B cell (primary cell): ENCODE measurements at places on chromosomes 12 and 14. TPM values are rescaled to one million over a fixed set of nuclear protein-coding genes. Genes with fewer than 3 reads are reported as not detected.
A peak's percentile ranks its signal among the peaks of the same experiment; 100 is the strongest.

GRCh38 chr12:62700091-62700880 lies 233.7 kb downstream of the MON2 start:
- H3K36me3 ChIP-seq = no peaks in the 10 kb centered on the region
- no peaks in the 10 kb centered on the region for H3K4me1 ChIP-seq
- H3K27me3 ChIP-seq = no peaks in the 10 kb centered on the region
- H3K27ac ChIP-seq = no peak overlapping the region
- H3K4me3 ChIP-seq = no peak overlapping the region

DNA sequence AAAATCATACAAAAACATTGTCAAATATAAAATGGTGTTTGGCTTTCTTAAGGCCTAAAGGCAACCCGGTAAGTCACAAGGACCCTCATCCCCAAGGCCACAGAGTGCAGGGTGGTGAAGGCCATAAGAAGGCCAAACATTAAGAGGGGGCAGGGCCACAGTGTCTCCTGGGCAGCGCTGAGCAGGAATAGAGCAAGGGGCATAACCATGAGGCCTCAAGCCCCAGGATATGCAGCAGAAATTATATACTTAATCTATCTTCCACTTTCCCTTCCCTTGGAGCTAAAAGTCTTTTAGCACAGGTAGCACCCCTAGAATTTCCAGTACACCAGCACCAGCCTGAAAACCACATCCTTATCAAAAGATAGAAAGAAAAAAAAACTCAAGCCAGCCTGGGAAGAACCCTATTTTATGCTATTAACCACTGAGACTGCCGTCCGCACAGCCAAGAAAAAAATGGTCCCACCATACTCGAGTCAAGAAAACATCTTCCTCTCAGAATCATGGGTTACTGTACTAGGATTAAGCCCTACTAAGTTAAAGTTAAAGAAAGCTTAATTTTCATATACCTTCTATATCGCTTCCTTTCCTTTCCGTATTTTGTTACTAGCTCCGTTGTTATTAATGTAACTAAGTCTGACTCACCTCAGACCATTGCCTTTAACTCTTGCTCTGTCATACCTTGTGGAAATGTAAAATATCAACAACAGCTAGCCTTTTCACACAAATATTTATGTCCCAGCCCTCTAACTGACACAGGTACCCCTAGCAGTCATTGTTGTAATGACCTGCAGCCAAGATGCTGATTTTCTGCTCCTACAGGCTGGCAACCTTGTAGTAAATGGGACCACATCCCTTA lies 20.1 kb downstream of the KLRK1 start:
- H3K27me3 ChIP-seq = no peaks in the 10 kb centered on the region
- no peaks in the 10 kb centered on the region for H3K36me3 ChIP-seq
- peaks cover 30% of the 10 kb centered on the region for H3K4me1 ChIP-seq
- no peak overlapping the region for H3K27ac ChIP-seq
- no peak overlapping the region for H3K4me3 ChIP-seq

- no peaks in the 10 kb centered on the region for H3K36me3 ChIP-seq
- H3K27me3 ChIP-seq = no peaks in the 10 kb centered on the region
- H3K27ac ChIP-seq = no peak overlapping the region
- no peaks in the 10 kb centered on the region for H3K4me1 ChIP-seq
- DNase-seq = no peak
Observed at GRCh38 chr12:12872934-12873275, 18.5 kb upstream of the GPRC5A start.

- no peak overlapping the region for H3K4me3 ChIP-seq
- no peaks in the 10 kb centered on the region for H3K4me1 ChIP-seq
- no peak for DNase-seq
Observed at GRCh38 chr14:55372423-55372822, 39.2 kb downstream of the ATG14 start.

- peak; percentile 23 for DNase-seq
- H3K4me3 ChIP-seq = no peak overlapping the region
- peaks cover 13% of the 10 kb centered on the region for H3K4me1 ChIP-seq
- peaks cover 7% of the 10 kb centered on the region for H3K27me3 ChIP-seq
- H3K36me3 ChIP-seq = no peaks in the 10 kb centered on the region
- H3K27ac ChIP-seq = no peak overlapping the region
Observed at GRCh38 chr12:454833-455232, 4.9 kb upstream of the B4GALNT3 start.

DNA sequence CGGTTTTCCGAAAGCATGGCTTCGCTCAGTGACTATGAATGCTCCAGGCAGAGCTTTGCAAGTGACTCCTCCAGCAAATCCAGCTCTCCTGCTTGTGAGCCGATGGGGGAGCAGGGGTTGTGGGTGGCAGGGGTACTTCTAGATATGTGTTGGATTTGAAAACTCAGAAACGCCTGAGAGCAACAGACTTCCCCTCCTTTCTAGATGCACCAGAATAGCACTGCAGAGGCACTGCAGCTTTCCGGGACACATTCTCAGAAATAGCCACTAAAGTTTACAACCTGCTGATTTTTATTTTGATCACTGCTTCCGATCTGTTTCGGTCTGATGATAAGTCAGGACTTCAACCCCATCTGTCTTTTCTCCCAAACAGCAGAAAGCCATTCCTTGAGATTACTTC lies 8.6 kb downstream of the TCP11L2 start:
- DNase-seq = no peak
- no peak overlapping the region for H3K4me3 ChIP-seq
- H3K4me1 ChIP-seq = peaks cover 19% of the 10 kb centered on the region
- no peaks in the 10 kb centered on the region for H3K27me3 ChIP-seq

DNA sequence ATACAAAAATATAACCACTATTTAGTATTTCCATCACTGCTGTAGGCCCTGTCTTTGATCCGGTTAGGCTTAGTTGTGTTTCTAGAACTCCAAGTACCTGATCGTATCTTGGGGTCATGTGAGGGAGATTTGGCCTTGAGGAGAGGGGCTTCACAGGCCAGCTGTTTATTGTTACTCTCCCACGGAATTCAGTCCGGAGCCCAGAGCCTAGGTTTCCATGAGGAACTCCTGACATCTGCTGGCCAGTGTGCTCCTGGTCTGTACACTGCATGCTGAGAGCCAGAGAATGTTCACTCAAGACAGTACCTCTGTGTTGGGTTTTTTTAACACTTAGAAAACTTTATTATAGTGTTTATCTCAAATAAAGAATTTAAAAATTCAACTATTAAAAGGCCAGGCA lies 341.0 kb upstream of the TMEM132C start:
- no peaks in the 10 kb centered on the region for H3K27me3 ChIP-seq
- no peaks in the 10 kb centered on the region for H3K4me1 ChIP-seq
- H3K36me3 ChIP-seq = no peaks in the 10 kb centered on the region

GRCh38 chr14:30297876-30298795 lies 260.8 kb upstream of the G2E3 start:
- no peaks in the 10 kb centered on the region for H3K27me3 ChIP-seq
- DNase-seq = no peak
- no peak overlapping the region for H3K4me3 ChIP-seq
- H3K36me3 ChIP-seq = no peaks in the 10 kb centered on the region
- H3K27ac ChIP-seq = no peak overlapping the region

DNA sequence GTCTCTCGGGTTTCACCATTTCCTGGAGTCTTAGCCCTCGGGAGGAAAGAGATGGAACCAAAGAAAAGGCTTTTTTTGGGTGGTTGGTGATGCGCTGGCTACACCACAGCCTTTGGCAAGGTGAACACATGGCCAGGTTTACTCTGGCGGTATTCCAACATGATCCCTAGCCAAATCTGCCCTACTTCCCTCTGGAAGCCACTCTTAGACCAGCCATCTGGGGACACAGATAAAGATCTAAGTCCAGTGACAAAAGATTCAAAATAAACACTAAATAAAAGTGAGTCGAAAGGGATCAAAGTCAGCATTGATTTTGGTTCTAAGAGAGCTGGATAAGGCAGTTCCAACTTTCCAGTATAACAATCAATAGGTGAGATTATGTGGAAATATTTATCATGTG lies 694.5 kb downstream of the VRK1 start:
- H3K36me3 ChIP-seq = no peaks in the 10 kb centered on the region
- H3K4me3 ChIP-seq = no peak overlapping the region
- DNase-seq = no peak
- H3K4me1 ChIP-seq = no peaks in the 10 kb centered on the region

GRCh38 chr12:98771811-98772752 lies 127.0 kb downstream of the APAF1 start:
- DNase-seq = no peak
- H3K4me3 ChIP-seq = no peak overlapping the region
- H3K4me1 ChIP-seq = no peaks in the 10 kb centered on the region

DNA sequence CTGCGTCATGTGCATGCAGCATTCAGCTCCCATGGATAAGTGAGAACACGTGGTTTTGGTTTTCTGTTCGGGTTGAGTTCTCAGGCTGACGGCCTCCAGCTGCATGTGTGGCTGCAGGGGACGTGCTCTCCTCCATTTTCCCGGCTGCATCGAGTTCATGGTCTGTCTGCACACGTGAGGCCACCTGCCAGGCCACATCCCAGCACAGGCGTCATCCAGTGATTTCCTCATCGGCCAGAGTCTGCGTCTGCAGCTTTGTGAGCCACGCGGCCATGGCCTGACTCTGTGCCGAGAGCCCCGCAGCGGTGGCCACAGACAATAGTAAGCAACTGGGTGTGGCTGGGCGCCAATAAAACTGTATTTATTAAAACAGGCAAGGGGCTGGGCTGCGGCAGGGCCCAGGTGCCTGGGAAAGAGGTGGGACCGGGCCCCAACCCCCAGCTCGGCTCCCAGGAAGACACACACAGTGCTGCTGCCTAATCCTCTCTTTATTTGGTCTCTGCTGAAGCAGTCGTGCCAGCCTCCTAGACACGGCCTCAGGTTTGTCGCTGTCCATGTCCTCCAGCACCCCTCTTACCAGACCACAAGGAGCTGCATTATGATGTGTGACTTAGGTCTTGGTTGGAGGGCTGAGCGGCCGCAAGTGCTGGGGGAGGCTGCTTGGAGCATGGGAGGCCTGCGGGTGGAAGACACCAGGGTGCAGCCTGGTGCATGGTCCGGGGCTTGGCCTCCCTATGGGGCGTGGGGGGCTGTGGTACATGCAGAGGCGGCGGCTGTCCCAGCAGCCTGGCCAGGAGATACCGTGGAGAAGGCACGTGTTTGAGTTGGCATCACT lies 52.0 kb downstream of the NOC4L start:
- H3K27ac ChIP-seq = no peak overlapping the region
- no peaks in the 10 kb centered on the region for H3K36me3 ChIP-seq
- no peak overlapping the region for H3K4me3 ChIP-seq

DNA sequence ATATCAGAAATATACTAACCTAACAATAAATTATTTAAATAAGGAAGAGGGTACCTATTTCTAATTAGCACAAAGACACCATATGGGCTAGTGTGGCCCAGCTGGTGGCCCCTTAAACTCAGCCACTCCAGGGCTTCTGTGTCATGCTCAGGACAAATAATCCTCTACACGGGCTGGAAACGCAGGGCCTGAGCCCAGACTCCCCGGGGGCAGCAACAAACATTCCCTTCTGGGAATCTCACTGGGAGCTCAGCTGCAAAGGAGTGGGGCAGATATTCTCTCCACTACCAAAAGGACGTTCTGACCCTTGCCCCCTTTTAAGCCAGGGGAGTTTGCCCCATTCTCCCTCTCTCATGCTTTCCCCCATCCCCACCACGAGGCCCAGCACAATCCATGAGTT lies 43.7 kb upstream of the ELK3 start:
- H3K4me1 ChIP-seq = peaks cover 6% of the 10 kb centered on the region
- no peaks in the 10 kb centered on the region for H3K36me3 ChIP-seq
- no peaks in the 10 kb centered on the region for H3K27me3 ChIP-seq
- H3K27ac ChIP-seq = no peak overlapping the region
- no peak for DNase-seq

- peaks cover 15% of the 10 kb centered on the region for H3K4me1 ChIP-seq
- DNase-seq = no peak
- peaks cover 34% of the 10 kb centered on the region for H3K27me3 ChIP-seq
- H3K27ac ChIP-seq = no peak overlapping the region
- H3K36me3 ChIP-seq = no peaks in the 10 kb centered on the region
- H3K4me3 ChIP-seq = no peak overlapping the region
Observed at GRCh38 chr14:88326352-88327103, 3.5 kb upstream of the KCNK10 start.

DNA sequence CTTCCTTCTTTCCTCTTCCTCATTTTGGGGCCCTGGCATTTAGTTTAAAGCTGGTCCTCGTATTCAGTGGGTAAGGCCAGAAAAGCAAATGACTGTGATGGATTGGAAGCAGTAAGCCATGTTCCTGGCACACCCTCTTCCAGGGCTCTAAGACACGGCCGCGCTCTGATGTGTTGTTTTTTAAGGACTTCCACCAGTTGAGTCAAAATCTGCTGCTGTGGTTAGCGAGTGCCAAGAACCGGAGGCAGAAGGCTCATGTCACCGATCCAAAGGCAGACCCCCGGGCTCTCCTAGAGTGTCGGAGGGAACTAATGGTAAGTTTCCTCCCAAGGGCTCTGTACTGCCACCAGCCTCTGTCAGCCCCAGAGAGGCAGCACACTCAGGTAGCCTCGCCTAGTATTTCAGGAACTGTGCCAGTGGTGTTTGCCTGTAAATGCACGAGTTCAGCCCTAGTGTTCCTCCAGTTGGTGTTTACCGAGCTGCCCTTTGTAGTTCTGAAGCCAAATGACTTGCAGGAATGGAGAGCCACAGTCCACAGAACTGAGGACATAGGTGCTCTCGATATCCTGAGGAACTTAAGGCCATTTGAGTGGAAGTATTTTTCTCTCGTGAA lies 72.7 kb downstream of the ESR2 start:
- no peaks in the 10 kb centered on the region for H3K27me3 ChIP-seq
- peaks cover 38% of the 10 kb centered on the region for H3K36me3 ChIP-seq
- no peak overlapping the region for H3K27ac ChIP-seq
- peak; percentile 48 for DNase-seq
- H3K4me3 ChIP-seq = no peak overlapping the region

GRCh38 chr12:100448656-100449055 lies 25.0 kb upstream of the NR1H4 start:
- H3K27ac ChIP-seq = no peak overlapping the region
- H3K27me3 ChIP-seq = no peaks in the 10 kb centered on the region
- no peak for DNase-seq
- H3K4me1 ChIP-seq = no peaks in the 10 kb centered on the region
- H3K36me3 ChIP-seq = no peaks in the 10 kb centered on the region
- no peak overlapping the region for H3K4me3 ChIP-seq

GRCh38 chr14:93729993-93730392 lies 58.3 kb downstream of the PRIMA1 start:
- DNase-seq = no peak
- H3K27me3 ChIP-seq = no peaks in the 10 kb centered on the region
- H3K27ac ChIP-seq = no peak overlapping the region
- H3K36me3 ChIP-seq = no peaks in the 10 kb centered on the region
- no peak overlapping the region for H3K4me3 ChIP-seq

OVCH1 gene
- polyA plus RNA-seq = not detected in 2 replicates

NIN gene
- 25.4 and 46.2 TPM in 2 replicates for polyA plus RNA-seq

RHNO1 gene
- 12.8 and 13.3 TPM in 2 replicates for polyA plus RNA-seq

PLD4 gene
- polyA plus RNA-seq = 79.7 and 91.2 TPM in 2 replicates

ESYT1 gene
- polyA plus RNA-seq = 132 and 162 TPM in 2 replicates

ACOT2 gene
- polyA plus RNA-seq = 17.7 TPM in 2 replicates

C14orf39 gene
- polyA plus RNA-seq = not detected in 2 replicates

ARHGDIB gene
- 514 and 826 TPM in 2 replicates for polyA plus RNA-seq

ALG10 gene
- 3.0 and 4.6 TPM in 2 replicates for polyA plus RNA-seq

SSTR1 gene
- not detected in 2 replicates for polyA plus RNA-seq

NPFF gene
- 0.34 TPM in 1 of 2 replicates, not detected in the other for polyA plus RNA-seq
